KBM-7 (cell line): ENCODE measurements at places on chromosomes 16 and 17.

- DNase-seq = no peak
These were observed 30.3 kb upstream of the SUPT4H1 start for GRCh38 chr17:58382108-58382871.

GRCh38 chr16:69747115-69747514 lies 7.6 kb downstream of the NOB1 start:
- DNase-seq = no peak

DNA sequence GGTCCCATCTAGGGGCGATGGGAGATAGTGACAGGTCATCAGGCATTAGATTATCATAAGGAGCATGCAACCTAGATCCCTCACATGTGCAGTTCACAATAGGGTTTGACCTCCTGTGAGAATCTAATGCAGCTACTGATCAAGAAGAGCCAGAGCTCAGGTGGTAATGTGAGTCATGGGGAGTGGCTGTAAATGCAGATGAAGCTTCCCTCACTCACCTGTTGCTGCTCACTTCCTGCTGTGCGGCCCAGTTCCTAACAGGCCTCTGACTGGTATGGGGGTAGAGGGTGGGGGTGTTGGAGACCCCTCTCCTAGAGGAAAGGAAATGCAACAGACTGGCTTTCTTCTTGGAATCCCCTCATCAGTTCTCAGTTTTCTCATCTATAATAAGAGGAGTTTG lies 131.4 kb downstream of the CA10 start:
- DNase-seq = no peak

DNA sequence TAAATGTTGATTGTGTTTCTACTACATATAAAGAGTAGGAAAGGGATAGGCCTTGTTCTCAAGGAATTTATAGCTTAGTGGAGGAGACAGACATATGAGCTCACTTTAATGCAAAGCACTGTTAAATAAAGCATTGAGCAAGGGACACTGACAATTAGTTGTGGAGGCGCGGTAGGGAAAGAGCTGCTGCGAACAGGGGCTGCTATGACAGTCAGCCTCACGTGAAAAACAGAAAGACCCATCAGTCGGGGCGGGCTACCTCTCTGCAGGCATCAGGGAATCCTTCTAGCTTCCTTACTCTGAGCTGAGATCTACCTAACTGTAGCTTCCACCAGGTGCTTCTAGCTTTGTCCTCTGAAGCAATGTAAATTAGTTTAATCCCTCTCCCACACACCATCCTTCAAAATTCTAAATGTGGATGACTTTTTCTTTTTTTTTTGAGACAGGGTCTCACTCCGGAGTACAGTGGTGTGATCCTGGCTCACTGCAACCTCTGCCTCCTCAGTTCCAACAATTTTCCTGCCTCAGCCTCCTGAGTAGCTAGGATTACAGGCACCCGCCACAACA lies 129.9 kb upstream of the ZFHX3 start:
- no peak for DNase-seq

DNA sequence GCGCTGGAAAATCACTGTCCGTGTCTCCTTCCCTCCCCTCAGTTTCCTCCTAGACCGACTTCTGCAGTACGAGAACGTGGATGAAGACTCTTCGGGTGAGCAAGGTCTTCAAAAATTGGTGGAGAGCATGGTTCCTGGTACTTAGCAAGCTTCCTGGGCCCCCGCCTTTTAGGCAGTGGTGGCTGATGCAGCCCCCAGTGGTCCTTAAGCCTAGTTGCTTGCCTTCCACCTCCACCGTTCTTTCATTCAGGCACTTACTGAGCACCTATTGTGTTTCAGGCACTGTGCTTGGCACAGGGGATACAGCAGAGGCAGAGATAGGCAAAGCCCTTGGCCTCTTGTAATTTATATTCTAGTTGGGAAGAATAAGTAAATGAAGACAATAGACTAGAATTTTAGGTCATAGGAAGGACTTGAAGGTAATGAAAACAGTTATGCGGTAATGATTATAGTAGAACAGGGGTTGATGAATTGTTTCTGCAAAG lies 767 bp downstream of the INO80E start:
- peak; percentile 27 for DNase-seq

DNA sequence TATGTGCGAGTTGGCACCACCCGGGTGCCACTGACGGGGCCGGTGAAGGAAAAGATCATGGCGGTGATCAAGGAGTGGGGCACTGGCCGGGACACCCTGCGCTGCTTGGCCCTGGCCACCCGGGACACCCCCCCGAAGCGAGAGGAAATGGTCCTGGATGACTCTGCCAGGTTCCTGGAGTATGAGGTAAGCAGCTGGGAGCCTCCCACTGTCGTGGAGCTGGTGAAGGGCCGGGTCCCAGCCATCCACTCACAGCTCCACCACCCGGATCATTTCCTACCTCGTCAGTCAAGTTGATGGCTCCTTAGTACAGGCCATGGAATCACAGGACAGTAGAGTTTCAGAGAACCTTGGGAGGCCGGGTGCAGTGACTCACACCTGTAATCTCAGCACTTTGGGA lies 20.0 kb downstream of the ATP2A1 start:
- DNase-seq = no peak

DNA sequence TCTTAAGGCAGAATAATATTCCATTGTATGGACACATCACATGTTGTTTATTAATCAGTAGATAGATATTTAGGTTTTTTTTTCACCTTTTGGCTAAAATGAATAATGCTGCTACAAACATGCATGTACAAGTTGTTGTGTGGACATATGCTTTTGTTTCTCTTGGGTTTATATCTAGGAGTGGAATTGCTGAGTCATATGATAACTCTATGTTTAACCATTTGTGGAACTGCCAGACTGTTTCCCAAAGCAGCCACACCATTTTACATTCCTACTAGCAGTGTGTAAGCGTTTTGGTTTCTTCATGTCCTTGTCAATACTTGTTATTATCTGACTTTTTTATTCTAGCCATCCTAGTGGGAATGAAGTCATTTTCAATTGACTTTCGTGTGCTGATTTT lies 21.3 kb downstream of the CYLD start:
- DNase-seq = no peak
